ENCODE measurements at places on chromosomes 13 and 19. TPM values are rescaled to one million over a fixed set of nuclear protein-coding genes. Genes with fewer than 3 reads are reported as not detected.

DNA sequence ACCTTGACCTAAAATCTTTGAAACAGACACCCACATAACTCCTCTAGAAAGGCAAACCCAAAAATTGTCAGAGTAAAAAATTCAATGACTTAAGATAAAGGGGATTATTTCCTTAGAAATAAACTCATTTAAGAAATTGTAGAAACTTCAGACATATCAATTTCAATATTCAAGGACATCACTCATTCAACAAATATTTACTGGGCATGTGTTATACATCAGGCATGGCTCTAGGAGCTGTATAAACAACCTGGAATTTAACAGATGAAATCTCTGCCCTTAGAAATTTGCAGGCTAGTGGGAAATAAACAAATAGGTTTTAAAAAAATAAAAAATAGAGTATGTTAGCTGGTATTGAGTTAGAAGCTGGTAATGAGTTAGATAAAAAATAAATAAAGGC is 84.0 kb upstream of the LSM14A start:
- DNase-seq = peak; percentile 68

GRCh38 chr13:113458253-113459065 is 5.2 kb upstream of the ADPRHL1 start:
- no peak for DNase-seq

DNA sequence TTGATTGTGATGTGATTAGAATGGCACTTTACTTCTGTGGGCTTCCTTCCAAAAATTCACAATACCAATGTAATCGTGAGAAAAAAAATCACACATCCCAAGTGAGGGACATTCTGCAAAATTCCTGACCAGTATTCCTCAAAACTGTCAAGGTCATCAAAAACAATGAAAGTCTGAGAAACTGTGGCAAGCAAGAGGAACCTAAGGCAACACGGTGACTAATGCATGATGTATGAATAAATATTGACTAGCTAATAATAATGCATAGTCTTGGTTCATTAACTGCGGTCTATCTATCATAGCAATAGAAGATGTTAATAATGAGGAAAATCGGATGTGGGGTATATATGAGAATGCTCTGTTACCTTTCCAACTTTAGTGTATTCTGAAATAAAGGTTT is 159.0 kb downstream of the RFC3 start:
- DNase-seq = no peak

GRCh38 chr13:108350579-108350978 is 81.1 kb downstream of the TNFSF13B start:
- no peak for DNase-seq

- no peak for DNase-seq
These were observed 9.1 kb upstream of the BCAM start for GRCh38 chr19:44799627-44800346.

DNA sequence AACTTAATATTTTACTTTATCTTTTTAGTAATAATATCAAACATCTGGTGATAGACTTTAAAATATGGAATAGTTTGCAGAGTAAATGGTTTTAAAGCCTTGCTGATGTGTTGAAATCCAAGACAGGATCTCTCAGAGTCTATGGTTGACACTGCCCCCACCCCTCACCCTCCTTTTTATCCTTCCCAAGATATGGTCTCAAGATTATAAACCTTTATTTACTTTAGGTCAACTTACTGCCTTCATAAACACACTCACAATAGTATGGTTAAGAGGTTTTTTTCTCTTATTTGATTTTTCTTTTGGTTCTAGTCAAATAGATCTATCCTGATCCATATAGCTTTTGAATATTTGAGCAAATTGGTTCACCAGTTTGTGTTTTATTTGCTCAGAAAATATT is 39.0 kb downstream of the PAN3 start:
- DNase-seq = no peak

DNA sequence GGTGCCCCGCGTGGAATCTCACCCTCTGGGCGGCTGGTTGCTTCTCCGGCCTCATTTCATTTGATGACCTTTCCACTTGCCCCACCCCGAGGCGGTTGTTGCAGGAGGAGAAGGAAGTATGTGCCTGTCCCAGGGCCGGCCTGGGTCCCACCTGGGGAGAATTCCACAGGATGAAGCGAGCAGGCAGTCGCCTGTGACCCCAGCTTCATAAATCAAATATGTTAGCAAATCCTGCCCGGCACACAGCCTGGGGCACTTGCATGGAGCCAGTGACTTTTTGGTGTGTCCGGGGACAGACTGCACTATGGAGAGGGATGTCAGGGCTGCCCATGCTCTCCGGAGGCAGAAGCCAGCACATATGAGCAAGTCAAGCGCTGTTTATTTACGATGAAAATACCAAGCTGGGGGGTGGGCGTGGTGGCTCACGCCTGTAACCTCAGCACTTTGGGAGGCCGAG is 19.7 kb upstream of the ZBTB7A start:
- no peak for DNase-seq

- peak; percentile 55 for DNase-seq
These were observed 115.1 kb downstream of the KCNRG start for GRCh38 chr13:50130123-50130946.

DNA sequence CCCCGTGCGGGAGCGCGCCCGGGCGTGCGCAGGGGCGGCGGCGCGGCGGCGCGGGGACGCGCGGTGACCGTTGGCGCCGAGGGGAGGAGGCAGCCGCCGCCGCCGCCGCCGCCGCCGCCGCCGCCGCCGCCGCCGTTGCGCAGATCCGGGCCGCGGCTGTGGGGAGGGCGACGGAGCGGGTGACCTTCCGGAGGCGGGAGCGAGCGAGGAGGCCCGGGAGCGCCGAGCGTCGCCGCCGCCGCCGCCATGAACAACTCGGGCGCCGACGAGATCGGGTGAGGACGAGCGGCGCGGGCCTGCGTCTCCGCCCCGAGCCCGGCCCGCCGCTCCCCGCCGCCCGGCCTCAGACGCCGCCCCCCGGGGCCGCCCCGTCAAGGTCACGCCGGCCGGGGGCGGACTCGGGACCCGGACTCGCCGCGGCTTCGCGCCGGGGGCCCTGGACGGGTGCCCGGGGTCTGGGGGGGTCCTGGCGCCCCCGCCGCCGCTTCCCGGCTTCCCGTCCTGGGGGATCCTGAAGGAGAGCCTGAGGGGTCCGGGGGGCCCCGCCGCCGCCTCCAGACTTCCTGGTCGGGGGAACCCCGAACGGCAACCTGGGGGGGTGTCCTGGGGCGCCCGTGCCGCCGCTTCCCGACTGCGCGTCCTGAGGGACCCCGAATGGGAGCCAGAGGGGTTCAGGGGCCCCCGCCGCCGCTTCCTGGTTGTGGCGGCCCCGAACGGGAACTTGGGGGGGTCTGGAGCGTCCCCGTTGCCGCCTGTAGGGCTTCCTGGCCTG is at the start of gene DAZAP1:
Gene DAZAP1 (plus strand): TSS at position 59 of the 772 bp plus-strand sequence. CDS start 188 bp downstream, at position 247.
- DNase-seq = peak; percentile 26

- DNase-seq = peak; percentile 49
These were observed 28.0 kb upstream of the WASF3 start for GRCh38 chr13:26529441-26529840.

GRCh38 chr13:104204177-104204576 is 1138.0 kb upstream of the SLC10A2 start:
- DNase-seq = no peak

GRCh38 chr13:75541287-75541686 is 3.6 kb upstream of the COMMD6 start:
- no peak for DNase-seq

DNA sequence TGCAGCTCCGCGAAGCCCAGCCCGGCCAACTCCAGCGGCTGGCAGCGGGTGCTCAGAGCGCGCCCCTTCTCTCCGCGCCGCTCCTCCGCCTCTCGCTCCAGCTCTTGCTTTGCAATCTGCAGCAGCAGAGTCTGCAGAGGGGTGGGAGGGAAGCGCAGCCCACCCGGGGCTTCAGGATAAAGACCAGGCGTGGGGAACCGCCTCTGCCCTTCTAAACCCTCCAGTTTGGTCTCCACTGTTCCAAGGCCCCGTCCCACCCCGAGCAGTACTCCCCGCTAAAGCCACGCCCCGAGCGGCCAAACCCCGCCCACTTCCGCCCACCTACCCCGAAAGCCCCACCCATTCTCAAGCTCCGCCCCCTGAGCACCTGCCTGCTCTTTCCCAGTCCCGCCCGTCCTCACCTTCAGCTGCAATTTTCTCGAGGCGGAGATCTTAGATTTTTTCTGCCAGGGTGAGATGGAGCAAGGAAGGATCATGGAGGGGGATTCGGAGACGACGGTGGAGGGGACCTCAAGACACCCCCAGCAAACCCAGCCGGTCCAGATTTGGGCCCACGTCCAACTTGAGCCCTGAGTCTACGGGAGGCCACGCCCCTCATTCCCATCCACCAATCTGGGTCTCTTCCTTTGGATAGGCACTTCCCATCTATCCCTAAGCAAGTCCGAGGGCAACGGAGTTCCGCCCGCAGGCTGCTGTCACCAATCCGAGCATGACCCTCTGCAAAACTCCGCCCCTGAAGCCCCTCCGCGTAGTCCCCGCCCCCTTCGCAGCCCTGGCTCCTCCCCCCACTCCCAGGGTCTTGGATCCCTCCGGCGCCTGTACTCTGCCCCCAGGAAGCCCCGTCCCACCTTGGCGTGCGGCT is 1.1 kb downstream of the TNNI3 start:
- DNase-seq = peak; percentile 46

GRCh38 chr13:44017756-44018309 is 138.1 kb downstream of the LACC1 start:
- no peak for DNase-seq

DNA sequence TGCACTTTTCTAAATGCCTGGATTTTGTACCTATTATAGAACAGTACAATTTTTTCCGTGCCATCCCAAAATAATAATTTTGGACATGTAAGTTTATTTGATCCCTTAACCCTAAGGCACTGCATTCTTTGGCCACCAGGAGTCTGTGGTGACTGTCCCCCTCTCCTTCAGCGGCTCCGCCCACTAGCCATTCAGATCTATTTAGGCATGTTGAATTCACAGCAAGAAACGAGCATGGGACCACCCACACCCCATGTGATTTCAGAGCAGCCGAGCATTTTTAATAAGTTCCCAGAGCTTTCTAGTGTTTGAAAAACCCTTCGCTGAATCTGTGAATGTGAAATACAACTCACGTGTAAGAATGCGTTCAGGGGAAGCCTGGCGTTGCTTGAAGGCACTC is 567.5 kb downstream of the MYO16 start:
- DNase-seq = no peak

DNA sequence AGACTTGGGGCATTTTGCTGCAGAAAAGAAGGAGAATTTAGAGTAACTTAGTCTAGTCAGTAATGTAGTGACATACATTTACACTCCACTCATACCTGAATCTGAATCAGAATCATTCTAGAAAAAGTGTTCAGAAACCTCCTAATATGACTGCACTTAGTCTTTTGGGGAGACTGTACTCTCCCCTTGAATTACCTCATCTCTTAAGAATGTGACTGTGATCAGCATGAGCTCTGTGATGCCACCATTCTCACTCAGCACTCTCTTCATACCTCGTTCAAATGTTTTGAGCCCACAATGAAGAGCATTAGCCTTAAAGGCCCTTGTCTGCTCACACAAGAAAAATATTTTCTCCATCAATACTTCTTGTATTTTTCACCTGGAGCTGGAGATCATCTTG is 229.4 kb downstream of the FGF14 start:
- DNase-seq = no peak

DNA sequence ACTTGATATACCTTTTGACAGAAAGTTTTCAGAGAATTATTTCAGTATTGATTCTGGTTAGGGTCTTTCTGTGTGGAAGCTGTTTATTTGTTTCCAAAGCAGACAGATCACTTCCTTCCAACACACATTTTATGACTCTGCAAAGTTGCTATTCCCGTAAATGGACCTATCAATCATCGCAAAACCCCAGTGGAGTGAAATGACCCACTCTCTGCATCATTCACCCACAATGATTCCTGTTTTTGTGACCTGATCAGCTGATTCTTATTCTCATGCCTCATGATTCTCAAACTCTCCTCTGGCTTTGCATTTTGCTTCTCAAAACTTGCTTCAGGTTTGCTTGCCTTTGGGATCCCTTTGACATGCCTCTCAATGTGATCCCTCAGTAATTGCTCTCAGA is 453.7 kb downstream of the PCDH17 start:
- DNase-seq = no peak

DNA sequence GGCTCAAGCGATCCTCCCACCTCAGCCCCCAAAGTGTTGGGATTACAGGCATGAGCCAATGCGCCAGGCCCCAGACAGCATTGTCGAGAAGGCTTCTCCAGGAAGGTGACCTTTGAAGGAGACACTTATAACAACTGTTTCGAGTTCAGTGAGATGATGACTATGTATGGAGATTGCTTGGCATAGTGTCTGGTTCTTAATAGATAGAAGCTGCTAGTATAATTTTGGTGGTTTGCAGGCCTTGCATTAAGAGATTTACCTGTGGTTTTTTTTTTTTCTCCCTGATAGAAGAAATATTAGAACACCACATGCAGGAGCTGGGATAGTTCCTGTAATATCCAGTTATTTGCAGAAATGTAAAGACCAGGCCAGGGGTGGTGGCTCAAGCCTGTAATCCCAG is 3.7 kb downstream of the MARCHF2 start:
- no peak for DNase-seq

- no peak for DNase-seq
These were observed 28.1 kb downstream of the RANBP3 start for GRCh38 chr19:5949792-5950305.

- DNase-seq = no peak
These were observed 3.1 kb downstream of the PPP1R14A start for GRCh38 chr19:38252941-38253691.

GRCh38 chr13:96779691-96780090 is 214.6 kb downstream of the OXGR1 start:
- DNase-seq = peak; percentile 47

DNA sequence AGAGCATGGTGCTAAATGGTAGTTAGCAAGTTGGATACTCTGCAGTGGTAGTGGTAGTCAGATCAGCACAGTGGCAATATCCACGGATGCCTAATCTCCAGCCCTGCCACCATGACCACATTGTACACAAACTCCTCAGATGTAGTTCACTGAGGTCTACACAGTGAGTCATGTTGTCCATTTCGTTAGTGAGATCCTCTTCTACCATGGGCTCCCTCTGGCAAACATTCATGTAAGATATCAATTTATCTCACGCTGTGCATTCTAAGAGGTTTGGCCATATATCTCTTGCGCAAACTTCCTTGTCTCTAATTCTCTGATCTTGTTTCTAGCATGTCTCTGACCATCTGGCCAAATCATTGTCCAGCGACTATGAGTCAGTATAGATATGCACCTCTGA is 58.2 kb downstream of the POLR1D start:
- DNase-seq = peak; percentile 2

DNA sequence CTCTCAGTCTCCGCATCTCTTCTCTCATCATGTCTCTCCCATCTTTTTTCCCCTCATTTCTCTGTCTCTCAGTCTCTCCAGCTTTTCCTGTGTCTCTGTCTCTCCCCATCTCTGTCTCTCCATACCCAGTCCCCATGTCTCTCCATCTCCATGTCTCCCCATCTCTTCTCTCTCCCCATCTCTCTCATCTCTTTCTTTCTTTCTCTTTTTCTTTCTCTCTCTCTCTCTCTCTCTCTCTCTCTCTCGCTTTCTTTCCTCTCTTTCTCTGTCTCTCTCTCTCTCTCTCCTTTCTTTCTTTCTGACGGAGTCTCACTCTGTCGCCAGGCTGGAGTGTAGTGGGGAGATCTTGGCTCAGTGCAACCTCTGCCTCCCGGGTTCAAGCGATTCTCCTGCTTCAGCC is 12.6 kb upstream of the NFIX start:
- no peak for DNase-seq

Gene ZNF579
- total RNA-seq = 1.6 TPM

Gene ZNF530
- 17.4 TPM for total RNA-seq

Gene ZSCAN4
- total RNA-seq = not detected

Gene CEACAM8
- not detected for total RNA-seq

Gene IGFL3
- total RNA-seq = not detected

Gene RFX1
- total RNA-seq = 3.1 TPM

Gene CEACAM16
- not detected for total RNA-seq

Gene B3GNT8
- total RNA-seq = not detected

Gene RAB3D
- total RNA-seq = 0.17 TPM

Gene C1QTNF9
- total RNA-seq = not detected

Gene TUBB4A
- total RNA-seq = not detected

Gene SLC7A9
- not detected for total RNA-seq

Gene NLRP7
- not detected for total RNA-seq

Measured in M059J (cell line).